Stimulated activated CD8-positive, alpha-beta memory T cell treated with anti-CD3 and anti-CD28 coated beads, Interleukin-7, amount 100 ng/mL, for 4 hours (primary cell): ENCODE measurements at places on chromosomes 4 and X.
A peak's percentile ranks its signal among the peaks of the same experiment; 100 is the strongest.

GRCh38 chr4:11471618-11472017 is 42.9 kb upstream of the HS3ST1 start:
- DNase-seq, result peak; percentile 48

GRCh38 chr4:3046162-3046561 is 28.2 kb downstream of the HTT-AS start:
- DNase-seq, result no peak

DNA sequence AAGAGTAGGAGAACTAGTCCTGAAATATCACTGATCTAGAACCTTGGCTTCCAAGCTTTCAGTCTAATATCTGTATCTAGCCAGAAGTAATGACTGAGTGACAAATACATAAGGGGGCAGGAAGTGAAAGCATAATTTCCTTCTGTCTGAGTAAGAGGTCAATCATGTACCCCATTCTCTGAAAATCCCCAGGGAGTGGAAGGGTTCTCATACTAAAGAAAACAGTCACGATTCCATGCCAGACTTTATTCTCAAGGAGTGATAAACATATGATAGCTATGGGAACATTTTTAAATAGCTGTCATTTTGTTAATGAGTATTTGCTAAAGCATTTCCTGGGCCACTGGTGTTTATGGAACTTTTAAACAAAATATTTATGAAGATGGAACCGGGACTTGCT is 308.5 kb downstream of the ARHGAP24 start:
- DNase-seq, result no peak

- DNase-seq, result no peak
These were observed 97.9 kb upstream of the DDIT4L start for GRCh38 chr4:100288161-100288560.

GRCh38 chrX:13283950-13284546 is 35.8 kb downstream of the ATXN3L start:
- DNase-seq, result no peak

DNA sequence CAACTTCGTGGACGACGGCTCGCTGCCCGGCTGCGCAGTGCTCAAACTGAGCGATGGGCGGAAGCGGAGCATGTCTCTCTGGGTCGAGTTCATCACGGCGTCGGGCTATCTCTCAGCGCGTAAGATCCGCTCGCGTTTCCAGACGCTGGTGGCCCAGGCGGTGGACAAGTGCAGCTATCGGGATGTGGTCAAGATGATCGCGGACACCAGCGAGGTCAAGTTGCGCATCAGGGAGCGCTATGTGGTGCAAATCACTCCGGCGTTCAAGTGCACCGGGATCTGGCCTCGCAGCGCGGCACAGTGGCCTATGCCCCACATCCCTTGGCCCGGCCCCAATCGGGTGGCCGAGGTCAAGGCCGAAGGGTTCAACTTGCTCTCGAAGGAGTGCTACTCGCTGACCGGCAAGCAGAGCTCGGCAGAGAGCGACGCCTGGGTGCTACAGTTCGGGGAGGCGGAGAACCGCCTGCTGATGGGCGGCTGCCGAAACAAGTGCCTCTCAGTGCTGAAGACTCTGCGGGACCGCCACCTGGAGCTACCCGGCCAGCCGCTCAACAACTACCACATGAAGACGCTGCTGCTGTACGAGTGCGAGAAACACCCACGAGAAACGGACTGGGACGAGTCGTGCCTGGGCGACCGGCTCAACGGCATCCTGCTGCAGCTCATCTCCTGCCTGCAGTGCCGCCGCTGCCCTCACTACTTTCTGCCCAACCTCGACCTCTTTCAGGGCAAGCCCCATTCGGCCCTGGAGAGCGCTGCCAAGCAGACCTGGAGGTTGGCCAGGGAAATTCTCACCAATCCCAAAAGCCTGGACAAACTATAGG is 1.5 kb downstream of the MAB21L2 start:
- DNase-seq, result no peak

GRCh38 chr4:23234018-23234417 is 541.3 kb downstream of the GBA3 start:
- DNase-seq, result no peak

- no peak for DNase-seq
These were observed 69.7 kb upstream of the EGFL6 start for GRCh38 chrX:13499736-13500135.

- DNase-seq, result peak; percentile 12
These were observed 41.5 kb upstream of the CYP4V2 start for GRCh38 chr4:186149872-186150271.

DNA sequence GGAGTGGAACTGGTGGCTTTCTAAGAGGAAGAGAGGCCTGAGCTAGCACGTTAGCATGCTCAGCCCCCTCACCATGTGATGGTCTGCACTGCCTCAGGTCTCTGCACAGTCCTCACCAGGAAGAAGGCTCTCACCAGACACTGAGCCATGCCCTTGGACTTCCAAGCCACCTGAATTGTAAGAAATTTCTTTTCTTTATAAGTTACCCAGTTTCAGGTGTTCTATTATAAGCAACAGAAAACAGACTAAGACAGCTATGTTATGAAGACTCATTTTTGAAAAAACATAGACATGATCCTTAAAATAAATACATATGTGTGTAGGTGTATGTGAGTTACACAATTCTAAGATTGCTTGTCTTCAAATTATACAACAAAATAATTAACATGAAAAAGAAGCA is 74.7 kb downstream of the CEP44 start:
- DNase-seq, result no peak

DNA sequence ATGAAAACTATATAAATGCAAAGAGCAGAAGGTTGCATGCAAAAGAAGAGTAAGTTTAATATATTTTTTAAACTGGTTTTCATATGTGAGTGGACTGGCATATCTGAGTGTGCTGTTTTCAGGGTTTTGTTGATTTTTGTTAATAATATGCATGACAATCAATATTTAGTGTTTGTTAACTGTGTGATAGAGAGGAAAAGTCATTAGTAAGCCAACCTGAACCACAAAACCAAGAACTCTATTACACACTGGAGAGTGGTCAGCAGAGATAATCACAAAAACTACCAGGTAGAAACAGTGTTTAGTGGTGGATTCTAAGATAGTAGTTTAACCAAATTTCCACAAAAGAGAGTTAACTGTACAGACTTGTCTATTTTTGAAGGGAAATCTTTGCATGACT is 396.9 kb downstream of the GASK1B start:
- DNase-seq, result no peak

DNA sequence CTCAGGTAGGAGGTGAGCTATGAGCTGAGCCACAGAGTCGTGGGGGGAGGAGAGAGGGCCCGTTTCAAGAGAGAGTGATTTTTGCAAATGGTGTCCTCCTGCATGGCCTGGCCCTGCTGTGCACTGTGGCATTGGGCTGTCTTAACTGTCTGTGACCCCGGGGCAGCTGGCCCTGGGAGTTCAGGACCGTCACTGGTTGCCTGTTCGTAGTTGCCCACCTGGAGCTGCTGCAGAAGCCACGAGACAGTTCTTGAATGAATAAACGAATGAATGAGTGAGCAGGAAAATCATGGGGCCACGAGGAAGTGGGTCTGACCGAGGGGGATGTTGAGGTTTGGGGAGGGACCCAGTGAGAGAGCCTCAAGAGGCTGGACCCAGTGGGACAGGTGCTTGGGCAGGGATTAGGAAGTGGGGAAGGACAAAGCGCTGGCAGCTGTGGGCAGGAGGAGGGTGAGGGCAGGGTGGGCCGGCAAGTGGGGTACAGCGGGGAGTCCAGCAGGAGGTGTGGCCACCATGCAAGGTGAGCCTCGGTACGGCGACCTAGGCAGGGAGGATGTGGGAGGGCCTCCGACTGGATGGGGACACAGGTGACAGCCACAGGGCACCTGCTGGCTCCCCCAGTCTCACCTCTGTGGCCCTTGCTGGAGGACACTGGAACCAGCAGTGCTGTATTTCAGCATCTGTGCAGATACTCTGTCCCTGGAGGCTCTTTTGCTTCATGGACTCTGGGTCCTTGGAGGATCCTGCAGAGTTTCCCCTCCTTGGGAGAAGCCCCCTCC is 10.2 kb downstream of the RGS12 start:
- no peak for DNase-seq

DNA sequence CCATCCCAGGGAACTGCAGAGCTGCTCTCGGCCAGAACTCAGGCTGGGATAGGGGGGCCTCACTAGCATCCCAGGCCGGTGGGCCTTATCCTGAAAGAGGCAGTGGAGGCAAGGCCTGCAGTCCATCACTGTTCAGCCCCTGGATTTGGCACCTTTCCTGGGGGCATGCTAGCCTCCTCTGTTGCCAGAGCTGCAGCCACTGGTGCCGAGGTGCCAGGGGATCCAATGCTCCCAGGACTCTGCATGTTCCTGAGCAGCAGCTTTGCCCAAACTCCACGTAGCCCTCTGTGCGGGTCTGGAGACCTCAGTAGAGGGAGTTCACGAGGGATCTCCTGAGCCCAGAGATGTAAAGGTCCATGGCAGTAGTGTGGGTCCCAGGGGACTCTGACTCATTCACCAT is 551.7 kb upstream of the AMOT start:
- DNase-seq, result no peak

DNA sequence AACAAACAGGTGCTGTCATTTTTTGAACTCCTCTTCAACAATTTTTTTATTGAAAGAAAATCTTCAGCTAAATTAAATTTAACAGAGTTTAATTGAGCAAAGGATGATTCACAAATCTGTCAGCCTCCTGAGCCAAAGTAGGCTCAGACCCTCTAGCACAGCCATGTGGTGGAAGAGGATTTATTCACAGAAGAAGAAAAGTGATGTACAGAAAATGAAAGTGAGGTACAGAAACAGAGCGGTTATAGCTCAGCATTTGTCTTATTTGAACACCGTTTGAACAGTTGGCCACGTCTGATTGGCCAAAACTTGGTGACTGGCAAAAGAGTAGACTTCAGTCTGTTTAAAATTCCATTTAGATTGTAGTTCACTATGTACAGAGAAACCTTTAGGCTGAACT is 217.3 kb downstream of the SPANXN1 start:
- no peak for DNase-seq

- DNase-seq, result no peak
These were observed 48.4 kb downstream of the GPC3 start for GRCh38 chrX:133937022-133937421.

DNA sequence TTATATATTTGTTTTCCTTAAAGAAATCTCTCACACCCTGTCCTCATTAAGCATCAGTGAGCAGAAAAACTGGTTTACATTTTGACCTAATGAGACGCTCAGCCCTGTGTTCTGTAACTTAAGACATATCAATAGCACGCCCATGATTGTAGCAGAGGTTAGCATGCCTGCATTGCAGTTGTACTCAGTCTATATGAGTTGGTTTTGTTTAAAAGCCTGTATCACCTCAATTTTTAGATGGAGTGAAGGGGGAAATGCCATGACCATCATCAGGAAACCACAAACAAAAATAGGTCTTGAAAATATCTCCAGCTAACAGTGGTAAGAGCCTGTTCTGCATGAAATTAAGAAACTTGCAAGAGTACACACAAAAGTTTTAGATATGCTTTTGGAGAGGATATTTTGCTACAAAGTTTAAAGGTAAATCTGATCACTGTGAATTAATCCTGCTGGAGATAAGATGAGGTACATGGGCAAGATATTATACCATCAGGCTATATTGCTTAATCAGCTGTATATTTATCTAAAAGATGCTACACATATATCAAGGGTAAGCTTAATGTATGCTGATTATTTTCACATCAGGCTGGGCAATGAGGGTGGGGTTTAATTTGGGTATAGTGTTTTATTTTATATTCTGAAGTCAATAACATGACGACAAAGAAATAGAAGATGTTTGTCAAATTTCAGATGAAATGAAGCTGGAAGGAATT is 13.1 kb upstream of the COQ2 start:
- DNase-seq, result no peak

- DNase-seq, result no peak
These were observed 669.2 kb upstream of the AADAT start for GRCh38 chr4:170758988-170759387.

DNA sequence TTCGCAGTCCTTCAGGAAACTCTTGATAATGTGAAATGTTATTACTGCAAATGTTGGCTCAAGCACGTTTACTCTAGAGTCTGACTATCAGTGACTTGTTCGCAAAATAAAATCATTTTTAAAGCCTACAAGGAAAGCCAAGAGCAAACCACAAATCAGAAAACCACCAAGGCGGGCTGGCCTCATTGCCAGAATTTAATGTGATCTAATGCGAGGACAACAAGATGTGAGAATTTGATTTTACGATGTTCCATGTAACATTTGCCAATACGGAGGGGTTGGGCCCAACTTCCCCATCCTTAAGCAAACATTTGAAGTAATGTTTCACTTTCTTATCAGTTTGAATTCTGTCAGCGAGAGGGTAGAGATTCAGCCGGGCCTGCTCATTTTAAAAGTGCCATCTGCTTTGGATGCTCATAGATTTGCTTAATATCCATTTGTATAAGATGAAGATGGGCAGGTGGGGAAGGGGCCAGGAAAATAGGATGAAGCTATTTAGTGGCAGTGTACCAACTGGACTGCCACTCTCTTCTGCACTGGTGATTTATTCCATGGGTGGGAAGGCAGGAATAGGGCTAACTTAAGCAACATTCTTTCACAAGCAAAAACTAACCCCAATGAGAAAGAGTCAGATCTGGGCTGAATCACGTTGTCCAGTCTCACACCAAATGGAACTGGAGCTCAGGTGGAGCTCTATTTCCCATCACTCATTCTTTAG is 225.3 kb downstream of the ANAPC10 start:
- no peak for DNase-seq

- no peak for DNase-seq
These were observed 22.0 kb upstream of the ZCCHC4 start for GRCh38 chr4:25290490-25291067.

DNA sequence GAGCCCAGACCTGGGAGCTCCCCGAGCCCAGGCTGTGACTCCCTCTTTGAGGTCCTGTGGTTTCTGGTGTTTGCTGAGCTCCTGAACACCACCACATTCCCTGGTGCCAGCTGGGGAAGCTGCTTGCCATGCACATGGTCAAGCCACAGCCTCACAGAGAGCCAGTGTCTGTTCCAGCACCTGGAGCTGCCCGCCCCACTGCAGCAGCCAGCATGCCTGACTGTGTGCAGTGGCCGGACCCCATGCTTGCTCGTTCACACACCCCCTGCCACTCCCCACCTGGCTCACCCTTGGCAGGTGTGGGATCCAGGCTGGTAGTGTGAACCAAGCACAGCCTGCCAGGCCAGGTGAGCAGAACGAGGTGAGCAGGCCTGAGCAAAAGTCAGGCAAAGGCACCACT is 95.6 kb upstream of the FAM9C start:
- no peak for DNase-seq

DNA sequence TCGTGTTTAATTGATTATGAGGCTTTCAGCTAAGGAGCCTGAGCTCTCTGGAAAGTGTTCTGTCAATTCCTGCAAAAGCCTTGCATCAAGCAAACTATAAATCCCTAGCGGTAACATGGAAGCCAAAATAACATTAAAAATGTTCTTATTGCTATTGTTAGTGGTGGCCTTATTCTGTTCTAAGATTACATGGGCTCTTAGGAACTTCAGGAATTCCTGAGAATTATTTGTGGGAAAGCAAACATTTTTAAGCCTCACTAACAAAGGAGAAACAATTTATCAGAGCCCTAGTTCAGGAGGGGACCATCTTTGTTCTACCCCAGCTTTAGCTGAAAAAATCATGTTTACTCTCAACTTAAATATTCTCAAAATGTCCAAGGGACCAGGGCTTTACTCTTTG is 119.6 kb downstream of the PAPSS1 start:
- no peak for DNase-seq

- DNase-seq, result no peak
These were observed 1062.4 kb upstream of the DIAPH2 start for GRCh38 chrX:95622200-95622599.

- DNase-seq, result no peak
These were observed 78.8 kb downstream of the CLDN22 start for GRCh38 chr4:183241322-183241640.
